ENCODE measurements at places on chromosomes 2 and 18.
A peak's percentile ranks its signal among the peaks of the same experiment; 100 is the strongest.

DNA sequence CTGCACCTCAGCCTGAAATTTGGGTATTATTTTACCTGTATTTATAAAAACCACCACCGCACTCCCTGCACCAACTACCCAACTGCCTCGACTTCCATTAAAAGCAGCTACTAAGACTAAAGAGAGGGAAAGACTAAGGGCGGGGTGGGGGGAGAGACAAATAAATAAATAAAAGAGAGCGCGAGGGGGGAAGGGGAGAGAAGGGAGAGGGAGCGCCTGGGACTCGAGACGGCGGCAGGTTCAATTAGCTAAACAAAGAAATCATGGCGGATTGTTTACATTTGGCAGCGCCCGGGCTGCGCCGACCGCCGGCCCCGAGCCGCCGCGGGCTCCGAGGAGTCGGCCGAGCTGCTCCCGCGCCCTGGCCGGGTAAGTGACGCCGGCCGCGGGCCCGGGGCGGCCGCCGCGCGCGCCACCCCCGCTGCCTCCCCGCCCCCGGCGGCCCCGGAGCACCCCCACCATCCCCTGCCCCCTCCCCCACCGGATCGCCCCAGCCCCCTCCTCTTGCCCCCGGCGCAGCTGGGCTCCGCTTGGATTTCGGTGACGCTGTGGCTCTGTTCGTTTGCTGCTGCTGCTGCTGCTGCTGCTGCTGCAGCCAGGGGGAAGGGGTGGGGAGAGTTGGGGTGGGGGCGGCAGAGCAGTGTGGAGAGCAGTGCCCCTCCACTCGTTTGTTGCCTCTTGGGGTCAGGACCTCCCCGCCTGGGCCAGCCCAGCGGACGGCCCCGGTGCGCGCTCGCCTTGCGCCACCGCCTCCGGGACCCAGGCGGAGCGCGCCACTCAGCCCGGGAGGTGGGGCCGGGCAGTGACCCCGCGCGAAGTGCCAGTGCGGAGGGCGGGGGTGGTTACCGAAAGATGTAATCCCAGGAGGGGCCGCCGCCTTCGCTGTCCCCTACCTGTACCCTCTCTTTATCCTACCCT, 187.2 kb upstream of the FANCL start:
- DNase-seq = peak; percentile 75

- DNase-seq = peak; percentile 73
Observed at GRCh38 chr2:162890690-162891311, 52.2 kb upstream of the KCNH7 start.

- DNase-seq = peak; percentile 70
Observed at GRCh38 chr2:232292395-232293154, 86.0 kb upstream of the ALPP start.

DNA sequence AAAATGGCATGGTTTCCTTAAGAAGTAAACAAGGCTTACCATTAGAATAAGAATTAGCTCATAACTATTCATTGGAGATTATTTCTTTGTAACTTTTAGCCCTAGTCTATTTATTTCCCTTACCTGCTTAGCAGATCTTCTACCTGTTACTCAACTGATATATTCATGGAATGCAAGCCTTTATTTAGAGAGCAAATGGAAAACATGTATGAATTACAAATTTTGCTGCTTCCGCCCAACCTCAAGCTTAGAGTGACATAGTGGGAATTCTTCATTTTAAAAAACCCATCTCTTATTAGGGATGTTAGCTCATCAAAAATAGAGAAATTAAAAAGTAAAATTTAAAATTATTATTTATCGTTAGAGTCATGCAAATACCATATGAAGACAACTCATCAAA, 110.9 kb downstream of the STRN start:
- no peak for DNase-seq

DNA sequence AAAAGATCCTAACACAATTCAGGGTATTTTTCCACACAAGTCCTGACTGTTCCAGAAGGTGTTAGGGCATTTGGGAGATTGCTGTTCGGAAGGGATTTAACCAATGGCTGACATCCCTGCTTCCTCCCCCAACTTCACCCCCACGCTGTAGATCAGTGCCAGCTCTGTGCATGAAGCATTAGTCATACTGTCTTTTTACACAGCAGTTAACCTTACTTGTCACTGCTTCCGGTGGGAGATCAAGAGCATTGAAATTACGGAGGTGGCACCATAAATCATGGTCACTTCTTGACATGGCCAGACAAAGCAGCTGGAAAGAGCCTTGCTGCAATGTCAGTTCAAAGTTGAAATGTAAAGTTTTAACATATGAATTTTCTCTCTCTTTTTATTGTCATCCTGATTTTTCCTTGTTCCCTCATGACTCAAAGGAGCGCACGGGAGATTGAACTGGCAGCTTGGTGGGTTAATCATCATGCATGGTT, 70.2 kb downstream of the HRH4 start:
- peak; percentile 70 for DNase-seq

DNA sequence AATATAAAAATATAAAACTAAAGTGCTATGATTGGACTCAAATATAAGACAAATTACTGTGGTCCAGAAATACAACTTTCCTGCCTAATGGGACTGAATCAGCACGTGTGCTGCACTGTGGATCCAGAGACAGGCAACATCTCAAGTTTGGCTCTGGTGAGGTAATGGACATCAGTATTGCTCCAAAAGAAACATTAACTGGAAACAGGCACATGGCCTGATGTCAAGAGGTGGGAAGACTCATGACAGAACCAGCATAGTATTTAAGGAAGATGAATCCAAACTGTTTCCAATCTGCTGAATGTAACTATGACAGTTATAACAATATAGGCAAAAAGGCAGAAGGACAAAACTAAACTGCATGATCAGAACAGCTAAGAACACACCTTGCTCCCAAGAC, 354.6 kb downstream of the FSIP2 start:
- no peak for DNase-seq

- no peak for DNase-seq
Observed at GRCh38 chr18:38551881-38552280, 986.3 kb upstream of the CELF4 start.

- DNase-seq = peak; percentile 24
Observed at GRCh38 chr2:237074211-237074993, 11.3 kb upstream of the COPS8 start.

- peak; percentile 16 for DNase-seq
Observed at GRCh38 chr2:157751462-157752058, 122.9 kb upstream of the ACVR1C start.

DNA sequence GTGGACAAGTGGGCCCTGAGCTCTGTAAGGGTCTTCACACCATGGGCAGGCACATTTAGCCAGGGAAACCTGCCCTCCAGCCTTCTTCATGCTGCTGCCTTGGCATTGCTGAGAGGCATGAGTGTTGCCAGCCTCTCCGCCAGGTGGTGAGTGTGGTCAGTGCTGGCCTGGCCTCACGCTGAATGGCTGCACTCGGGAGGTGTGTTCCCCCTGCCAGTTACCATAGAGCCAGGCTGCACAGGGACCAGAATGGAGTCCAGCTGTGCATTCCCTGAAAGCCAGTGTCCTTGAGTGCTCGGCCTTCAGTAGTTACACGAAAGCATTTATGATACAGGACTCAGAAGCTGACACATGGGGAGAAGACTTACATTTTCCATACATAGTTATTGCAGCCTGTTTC, 139.7 kb downstream of the ATP9B start:
- DNase-seq = no peak

GRCh38 chr2:234178330-234179030, 128.0 kb downstream of the SPP2 start:
- DNase-seq = peak; percentile 39

DNA sequence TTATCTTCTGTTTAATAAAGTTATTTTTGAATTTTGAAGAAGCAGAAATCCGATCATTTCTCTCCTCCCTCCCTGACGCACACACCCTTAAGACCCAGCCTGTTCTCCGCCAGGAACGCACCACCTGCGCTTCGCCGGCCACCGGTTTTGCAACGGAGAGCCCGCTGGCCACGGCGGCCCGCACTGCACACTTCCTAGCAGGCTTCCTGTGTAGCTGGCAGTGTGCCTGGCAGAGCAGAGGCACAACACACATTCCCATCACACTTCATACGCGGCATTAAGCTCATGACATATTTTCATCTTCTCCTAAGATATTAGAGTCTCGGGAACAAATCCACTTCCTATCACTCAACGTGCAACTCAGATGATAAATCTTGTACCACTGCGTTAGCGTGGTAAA, 148.0 kb downstream of the HDAC4 start:
- peak; percentile 43 for DNase-seq

- DNase-seq = no peak
Observed at GRCh38 chr18:78416853-78417252, 562.8 kb upstream of the SALL3 start.

- no peak for DNase-seq
Observed at GRCh38 chr2:45001869-45002385, 7.3 kb downstream of the SIX2 start.

DNA sequence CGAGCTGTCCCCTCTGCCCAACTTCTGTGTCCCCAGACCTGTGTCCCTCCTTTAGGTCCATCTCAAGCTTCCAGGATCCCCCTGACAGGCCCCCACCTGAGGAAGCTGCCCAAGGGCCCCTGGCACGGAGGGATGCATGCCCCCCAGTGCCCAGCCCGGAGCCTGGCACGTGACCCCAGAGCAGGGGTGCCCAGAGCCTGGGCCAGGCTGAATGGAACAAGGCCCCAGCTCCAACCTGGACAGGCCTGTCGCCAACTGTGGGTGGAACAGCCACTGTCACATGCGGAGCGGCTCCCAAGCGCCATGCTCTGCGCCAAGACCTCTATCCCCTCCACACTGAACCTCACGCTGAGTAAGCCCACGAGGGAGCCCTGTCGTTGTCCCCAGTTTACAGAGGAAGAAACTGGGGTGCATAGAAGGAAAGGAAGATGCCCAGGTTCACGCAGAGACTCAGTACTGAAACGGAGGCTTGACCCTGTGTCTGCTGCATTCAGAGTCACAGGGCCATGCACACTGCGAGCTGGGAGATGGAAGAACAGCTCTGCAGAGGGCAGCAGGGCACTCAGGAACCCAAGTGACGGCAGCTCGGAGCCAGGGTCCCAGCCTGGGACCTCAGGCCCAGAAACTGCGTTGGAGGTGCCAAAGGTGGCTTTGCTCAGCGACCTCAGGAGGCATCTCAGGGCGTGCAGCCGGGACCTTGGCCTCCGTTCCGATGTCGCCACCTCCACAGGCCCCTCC, 5.5 kb upstream of the ECEL1 start:
- no peak for DNase-seq

DNA sequence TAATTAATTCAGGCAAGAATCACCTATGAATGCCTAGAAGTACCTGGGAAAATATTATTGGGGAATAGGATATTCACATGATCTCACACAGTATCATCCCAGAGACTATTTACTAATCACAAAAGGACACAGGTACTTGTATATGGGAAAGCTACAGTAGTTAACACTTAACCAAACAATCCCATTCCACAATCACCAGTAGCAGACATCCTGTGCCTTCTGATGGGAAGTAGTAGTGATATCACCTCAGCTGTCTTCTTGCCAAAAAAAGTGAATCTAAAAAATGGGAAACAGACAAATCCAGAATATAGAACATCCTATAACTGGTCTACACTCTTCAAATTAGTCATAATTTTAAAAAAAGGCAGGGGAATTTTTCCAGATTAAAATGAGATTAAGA, 75.6 kb upstream of the CCDC150 start:
- no peak for DNase-seq

- DNase-seq = no peak
Observed at GRCh38 chr2:101124643-101125366, 26.4 kb downstream of the TBC1D8 start.

DNA sequence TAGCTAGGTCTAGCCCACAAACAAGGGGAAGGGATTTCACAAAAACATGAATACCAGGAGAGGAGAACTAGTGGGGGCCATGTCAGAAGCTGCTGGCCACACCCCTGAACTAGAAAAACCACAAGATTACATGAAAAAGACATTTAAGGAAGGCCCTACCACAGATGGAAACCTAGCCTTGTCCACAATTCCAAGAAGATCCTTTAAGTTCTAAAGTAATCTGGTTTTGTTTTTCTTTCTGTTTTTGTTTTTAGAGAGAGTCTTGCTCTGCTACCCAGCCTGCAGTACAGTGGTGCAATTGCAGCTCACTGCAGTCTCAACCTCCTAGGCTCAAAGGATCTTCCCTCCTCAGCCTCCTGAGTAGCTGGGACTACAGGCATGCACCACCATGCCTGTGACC, 34.2 kb upstream of the CAB39 start:
- DNase-seq = no peak

DNA sequence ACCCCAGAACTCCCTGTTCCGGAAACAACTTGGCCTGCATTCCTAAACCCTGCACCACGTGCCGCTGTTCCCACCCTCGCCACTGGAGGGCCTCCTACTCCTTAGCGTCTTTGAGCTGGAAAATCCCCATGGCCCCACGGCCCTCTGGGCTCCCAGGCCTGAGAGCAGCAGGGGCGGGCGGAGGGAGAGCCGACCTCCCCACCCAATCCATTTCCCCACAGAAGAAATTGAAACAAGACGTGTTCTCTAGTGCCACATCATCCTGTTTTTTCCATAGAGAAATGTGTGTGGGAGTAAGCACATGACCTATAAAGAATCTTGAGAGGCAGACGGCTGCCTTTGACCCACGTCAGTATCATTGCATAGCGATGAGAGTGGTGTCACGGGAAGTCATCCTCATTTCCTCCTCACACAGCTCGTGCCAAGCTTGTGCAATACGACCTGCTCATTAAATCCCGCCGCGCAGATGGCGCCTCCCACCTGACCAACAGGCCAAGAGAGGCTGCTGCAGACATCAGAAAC, 79.2 kb downstream of the LAMA1 start:
- peak; percentile 100 for DNase-seq

Measured in cardiac muscle cell (in vitro differentiated cells and primary cell).